ENCODE measurements at places on chromosomes 4 and X.

DNA sequence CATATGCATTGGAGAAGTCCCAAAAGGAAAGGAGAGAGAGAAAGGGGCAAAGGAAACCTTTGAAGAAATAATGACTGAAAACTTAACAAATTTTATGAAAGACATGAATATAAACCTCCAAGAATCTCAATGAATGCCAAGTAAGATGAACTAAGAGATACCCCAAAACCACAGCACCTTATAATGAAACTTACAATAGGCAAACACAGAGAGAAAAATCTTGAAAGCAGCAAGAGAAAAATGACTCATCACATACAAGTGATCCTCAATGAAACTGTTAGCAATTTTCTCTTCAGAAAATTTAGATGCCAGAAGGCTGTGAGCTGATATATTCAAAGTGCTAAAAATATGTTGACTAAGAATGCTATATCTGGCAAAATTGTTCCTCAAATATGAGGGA lies 10.1 kb downstream of the SMIM10L2A start:
- no peak for DNase-seq

GRCh38 chr4:134531013-134531412 lies 329.4 kb upstream of the PABPC4L start:
- DNase-seq: no peak

DNA sequence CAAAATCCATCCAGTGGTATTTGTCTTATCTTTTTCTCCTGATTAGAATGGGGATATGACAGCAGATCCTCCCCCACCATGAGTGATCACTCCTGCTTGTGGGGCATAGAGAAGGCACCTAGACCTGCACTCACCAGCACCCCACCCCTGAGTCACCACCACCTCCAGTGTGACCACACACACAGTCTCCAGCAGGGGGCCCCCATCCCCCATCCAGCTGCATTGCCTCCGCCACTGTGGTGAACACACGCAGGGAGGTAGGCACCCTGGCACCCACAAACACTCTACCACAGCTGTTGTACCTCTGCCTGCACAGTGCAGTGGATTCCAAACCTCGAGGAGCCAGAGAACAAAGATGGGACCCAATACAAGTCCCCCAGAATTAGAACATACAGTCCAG lies 9.0 kb upstream of the MAGEA8 start:
- DNase-seq: peak; percentile 46

GRCh38 chr4:41104155-41104554 lies 110.2 kb downstream of the APBB2 start:
- DNase-seq: no peak

DNA sequence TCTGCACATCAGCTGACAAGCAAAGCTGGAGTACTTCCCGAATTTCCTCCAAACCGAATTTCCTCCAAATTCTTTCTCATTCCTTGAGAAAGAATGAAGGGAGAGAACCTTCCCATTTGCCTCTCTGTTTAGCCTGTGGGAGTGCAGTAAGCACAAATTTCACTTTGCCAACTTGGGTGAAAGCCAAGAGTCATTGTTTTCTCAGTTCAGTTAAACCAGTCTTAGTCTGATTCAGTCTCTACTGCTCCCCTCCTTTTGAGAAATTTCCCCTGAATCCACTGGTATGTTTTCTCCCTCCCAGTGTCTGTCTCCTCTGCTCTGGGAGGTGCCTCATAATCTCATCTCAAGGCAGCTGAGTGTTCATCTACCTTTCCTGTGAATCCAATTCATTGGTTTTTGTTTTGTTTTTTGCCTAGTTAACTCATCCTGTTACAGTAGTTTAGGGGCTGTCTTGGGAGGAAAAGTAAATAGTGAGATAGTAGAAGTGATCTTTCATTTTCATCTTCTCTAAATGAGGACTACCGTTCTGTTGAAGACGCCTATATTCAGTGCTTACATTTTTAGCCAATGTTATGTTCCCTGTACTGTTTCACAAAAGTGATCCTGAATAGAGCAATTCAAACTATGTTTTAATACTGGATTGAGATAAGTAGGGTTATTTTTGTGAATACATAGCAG lies 49.0 kb downstream of the SYTL5 start:
- no peak for DNase-seq

- DNase-seq: no peak
These were observed 33.9 kb upstream of the HPF1 start for GRCh38 chr4:169791527-169792156.

DNA sequence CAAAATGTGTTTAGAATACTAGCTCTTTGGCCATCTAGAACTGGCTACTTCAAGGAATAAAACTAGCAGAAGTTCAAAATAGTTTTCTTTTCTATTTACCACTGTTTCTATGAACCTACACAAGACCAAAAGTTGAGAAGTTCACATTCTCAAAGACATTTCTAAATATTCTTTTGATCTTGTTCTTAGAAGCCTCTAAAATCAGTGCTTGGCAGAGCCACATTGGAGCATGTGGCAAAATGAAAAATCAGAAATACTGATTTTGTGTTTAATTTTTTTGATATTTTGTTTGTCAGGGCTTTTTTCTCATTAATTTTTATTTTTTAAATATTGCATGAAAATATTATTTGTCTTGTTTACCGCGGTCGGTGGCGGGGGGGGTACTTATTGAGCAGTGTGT lies 853.8 kb upstream of the INTU start:
- DNase-seq: no peak

DNA sequence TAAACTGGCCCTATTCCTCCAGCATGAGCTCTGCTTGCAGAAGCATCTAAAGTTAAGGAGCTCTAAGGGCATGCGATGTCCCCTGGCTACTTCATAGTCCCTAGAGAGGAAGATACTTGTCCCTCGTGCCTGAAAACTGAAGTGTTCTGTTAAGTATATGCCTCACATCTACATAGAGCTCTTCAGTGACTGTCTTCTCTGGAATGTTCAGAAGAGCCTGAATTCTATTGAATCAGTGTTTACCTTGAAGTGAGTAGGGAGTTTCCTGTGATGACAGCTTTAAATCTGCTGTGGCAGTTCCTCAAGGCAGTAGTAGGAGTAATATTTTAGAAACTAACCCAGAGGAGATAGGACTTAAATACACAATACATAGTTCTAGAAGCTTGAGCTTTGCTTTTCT lies 111.2 kb downstream of the ZNF518B start:
- no peak for DNase-seq

GRCh38 chrX:150371877-150372276 lies 8.8 kb downstream of the MAMLD1 start:
- DNase-seq: no peak

GRCh38 chrX:18997916-18998315 lies 14.0 kb upstream of the PHKA2 start:
- DNase-seq: no peak

- no peak for DNase-seq
These were observed 140.9 kb upstream of the HPGD start for GRCh38 chr4:174663216-174663615.

DNA sequence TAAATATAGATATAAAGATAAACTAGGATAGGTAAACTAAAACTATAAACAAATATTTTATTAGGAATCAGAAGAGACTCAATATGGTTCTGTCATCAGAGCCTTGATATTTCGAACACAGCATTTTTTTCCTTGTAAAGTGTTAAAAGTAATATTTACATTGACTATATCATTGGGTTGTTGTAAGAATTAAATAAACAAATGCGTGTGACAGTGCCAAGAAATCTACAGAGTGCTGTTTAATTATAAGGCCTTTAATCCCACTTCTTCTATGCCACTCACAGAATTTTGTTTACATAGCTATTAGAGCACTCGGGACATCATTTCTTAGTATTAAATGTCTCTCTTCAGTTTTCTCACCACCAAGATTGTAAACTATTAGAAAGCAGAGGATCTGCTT lies 807.4 kb downstream of the FSTL5 start:
- DNase-seq: no peak

GRCh38 chr4:53676402-53676871 lies 85.2 kb upstream of the LNX1 start:
- DNase-seq: no peak

- DNase-seq: no peak
These were observed 4.9 kb upstream of the PCGF3 start for GRCh38 chr4:700587-701264.

DNA sequence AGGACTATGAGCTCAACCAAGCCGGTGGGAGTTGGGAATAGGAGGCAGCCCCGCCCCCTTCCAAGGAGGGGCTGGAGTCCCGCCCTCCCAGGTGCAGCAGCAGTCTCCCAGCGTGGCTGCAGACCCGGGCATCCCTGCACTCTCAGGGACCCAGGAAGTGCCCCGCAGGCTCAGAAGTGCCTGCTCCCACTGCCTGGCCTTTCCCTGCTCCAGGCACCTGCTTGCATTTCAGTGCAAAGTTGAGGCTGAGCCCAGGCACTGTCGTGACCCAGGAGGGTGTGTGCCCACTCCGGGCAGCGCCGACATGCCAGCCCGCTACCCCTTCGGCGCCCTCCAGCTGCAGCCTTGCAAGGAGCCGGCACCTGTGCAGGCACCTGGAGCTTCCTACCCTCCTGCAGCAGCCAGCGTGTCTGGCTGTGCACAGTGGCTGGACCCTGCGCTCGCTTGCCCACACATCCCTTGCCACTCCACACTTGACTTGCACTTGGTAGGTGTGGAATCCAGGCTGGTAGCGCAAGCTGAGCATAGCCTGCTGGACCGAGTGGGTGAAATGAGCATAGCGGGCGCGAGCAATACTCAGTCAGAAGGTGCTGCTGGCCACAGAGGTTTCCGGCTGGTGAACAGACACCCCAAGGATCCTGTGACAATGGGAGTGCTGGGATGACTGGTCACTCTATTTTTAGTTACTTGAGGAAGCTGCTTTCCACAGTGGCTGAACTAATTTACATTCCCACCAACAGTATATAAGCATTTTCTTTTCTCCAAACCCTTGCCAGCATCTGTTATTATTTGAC lies 236.3 kb downstream of the PCDH10 start:
- DNase-seq: no peak

DNA sequence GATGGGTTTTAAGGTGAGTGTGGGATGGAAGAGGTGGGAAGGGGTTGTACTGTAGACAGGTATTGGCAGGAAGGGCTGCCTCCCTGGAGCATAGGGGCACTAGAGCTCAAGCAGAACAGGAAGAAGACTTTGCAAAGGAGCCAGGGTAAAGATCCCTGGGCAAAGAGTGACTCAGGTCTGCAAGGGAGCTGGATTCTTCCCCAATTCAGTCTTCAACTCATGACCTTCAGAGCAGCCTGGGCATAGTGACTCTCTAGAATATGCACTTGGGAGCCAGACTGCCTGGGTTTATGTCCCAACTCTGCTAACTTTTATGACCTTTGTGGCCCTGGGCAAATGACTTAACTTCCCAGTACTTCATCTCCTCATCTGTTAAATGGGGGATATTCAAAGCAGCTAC lies 4.0 kb downstream of the LONRF3 start:
- DNase-seq: no peak

DNA sequence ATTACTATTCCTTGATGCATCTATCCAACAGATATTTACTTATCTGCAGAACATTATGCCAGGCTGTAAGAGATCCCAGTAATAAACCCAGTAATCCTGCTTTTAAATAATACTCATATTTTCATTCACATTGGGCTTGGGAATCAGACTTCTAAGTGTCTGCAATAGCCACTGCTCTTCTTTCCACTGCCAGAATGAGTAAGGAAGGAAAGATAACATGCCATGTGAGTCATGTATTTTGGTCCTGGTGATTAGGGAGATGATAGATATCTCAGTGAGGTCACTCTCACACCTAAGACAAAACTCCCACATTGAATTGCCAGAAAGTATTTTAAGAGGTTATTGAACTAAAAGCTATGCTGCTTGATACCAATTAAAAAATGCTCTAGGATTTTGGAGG lies 13.9 kb upstream of the HEPH start:
- no peak for DNase-seq

GRCh38 chrX:132217203-132218073 lies 1.8 kb downstream of the RAP2C start:
- peak; percentile 59 for DNase-seq

DNA sequence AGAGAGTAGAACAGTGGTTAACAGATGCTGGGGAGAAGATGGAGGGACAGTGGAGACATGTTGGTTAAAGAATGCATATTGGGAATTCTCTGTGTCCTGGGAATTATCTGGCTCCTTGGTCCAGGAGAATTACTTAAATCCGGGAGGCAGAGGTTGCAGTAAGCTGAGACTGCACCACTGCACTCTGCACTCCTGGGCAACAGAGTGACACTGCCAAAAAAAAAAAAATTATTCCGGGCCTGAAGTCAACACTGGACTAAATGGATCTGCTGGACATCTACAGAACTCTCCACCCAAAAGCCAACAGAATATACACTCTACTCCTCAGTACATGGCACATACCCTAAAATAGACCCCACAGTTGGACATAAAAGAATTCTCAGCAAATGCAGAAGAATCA lies 400.0 kb upstream of the CXorf51B start:
- DNase-seq: no peak

DNA sequence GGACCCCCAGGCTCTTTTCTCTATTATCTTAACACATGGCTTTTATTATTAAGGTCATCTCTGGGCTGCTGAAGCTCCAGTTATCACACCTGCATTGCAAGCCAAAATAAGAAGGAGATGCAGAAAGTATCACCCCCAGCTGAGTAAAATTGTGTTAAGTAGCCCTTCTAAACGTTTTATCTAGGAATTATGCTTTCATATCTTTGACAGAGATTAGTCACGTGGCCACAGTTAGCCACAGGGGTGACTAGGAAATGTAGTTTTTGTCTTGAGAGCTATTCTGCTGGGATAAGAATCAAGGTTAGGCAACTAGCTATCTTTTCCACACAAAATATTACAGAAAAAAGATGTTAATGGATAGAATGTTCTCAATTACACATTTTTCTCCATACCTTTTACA lies 102.1 kb downstream of the ANXA3 start:
- DNase-seq: no peak

DNA sequence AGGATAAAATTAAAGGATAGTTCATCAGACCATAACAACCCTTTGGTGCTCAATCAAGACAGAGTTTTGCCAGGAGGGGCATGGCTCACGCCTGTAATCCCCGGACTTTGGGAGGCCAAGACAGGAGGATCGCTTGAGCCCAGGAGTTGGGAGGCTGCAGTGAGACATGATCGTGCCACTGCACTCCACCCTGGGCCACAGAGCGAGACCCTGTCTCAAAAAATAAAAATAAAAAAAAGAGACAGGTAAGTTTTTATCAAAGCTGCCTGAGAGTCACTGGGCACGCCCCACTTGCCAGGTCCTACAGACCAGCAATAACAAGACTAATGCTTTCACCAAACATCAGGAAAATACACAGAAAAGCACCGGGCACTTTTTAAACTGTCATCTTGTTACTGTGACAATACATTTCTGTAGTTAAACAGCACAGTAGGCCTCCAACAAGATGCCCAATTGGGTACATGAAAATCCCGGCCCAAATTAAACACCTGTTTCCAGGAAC lies 765 bp downstream of the CFAP97 start:
- no peak for DNase-seq

DNA sequence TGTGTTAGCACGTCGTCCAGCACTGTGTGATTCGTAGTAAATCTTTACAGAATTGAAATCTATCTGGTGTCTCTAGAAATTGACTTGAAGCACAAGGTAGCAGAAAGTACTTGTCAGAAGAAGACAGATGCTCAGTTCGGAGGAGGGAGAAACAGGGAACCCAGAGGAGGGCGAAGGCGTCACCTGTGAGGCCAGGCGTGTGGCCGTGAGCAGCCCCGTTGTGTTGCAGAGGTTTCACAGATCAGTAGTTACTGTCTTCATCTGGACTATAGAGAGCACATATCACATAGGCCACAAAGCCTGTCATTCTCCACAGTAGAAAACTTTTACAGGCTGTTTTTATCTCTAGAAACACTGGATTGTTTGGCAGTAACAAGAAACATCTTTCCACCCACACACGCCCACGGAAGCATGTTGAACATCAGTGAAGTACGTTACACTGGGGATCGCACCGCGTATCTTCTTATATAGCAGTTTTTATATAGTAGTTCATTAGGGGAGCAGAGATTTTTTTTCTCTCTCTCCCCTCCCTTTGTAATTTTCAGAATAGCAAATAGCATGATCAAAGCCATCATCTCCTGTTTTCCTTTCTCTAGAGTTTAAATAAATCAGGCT lies 48.1 kb upstream of the TLR3 start:
- DNase-seq: no peak
